NCI-H226 (cell line): ENCODE measurements at places on chromosomes 1 and 21.

GRCh38 chr1:159187647-159188374 is 16.4 kb downstream of the CADM3 start:
- no peak for DNase-seq

DNA sequence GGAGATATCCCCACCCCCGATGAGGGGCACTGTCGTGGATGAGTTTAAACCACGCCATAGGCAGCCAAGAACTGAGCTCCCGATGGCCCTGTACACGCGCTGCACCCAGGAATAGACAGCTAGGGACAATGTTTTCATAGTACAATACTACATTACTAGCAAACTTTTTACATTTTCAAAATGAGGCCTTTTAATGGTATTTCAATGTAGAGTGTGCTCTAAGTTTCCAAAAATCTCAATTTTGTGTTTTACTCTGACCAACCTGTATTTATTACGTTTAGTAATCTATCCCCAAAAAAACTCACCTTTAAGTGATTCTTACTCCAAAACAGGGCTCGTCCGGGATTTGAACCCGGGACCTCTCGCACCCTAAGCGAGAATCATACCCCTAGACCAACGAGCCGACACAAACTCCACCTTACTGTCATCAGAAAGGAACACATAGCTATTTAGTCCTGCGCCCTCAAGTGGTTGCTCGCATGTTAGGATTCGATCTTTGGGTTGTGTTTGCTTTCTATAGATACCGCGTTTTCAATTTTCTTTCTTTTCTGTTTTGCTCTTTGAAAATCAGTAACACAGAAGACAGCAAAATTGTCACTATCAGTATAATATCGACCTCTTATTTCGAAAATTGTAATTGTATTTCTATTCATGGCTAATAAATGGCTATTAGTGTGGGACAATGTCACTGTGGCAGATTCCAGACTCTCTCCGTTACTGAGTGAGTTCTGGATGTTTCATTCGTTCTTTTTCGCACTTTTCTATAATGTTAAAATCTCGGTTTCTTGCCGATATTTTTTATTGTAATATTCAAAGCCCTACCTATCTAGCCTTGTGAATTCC is 6.4 kb upstream of the MPZL1 start:
- DNase-seq, result peak; percentile 68

- no peak for DNase-seq
These were observed 16.8 kb downstream of the SZRD1 start for GRCh38 chr1:16383888-16384287.

DNA sequence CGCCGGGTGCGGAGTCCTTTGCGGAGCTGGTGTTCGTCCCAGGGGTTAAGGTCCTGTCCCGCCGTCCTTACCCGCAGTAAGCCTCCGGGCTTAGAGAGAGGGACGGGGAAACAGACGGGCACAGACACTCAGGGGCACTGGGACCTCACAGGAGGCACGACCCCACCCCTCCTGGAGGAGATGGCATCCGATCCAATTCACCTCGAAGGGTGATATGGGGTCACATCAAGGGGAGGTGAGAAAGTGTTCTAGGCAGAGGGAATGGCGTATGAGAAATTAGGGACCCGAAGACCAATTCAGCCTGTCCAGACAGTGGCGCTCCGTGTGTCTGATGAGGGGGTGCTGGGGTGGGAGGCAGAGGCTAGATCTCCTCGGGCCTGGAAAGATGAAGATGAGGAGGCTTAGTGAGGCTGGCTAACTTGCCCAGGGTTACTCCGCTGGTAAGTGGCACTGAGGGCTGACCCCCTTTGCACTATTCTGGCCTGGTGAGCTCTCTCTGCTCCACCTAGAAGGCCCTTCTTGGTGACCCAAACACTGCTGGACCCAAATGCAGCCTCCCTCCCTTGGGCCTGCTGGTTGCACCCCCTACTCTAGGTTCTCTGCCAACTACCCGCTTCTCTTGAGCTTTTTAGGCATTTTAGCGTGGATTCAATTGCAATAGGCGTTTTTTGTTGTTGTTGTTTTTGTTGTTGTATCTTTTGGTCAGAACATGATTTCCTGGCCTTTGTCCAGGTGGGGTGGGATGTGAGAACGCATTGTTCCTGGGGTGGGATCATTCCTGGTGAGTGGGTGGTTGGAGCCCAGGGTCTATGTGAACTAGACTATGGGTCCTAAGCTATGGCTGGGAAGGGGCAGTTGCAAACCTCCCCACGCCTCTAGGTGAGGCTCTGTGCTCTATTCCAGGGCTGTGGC is 12.3 kb downstream of the BTBD19 start:
- DNase-seq, result no peak

GRCh38 chr1:26401891-26402290 is 8.7 kb upstream of the LIN28A start:
- no peak for DNase-seq

GRCh38 chr1:11338284-11338924 is 65.4 kb downstream of the UBIAD1 start:
- DNase-seq, result no peak

GRCh38 chr1:43975249-43975961 is 645 bp downstream of the ATP6V0B start:
- no peak for DNase-seq

- no peak for DNase-seq
These were observed 20.8 kb downstream of the SLC6A17 start for GRCh38 chr1:110170766-110171733.

- no peak for DNase-seq
These were observed 13.3 kb upstream of the CHI3L2 start for GRCh38 chr1:111214074-111214801.

DNA sequence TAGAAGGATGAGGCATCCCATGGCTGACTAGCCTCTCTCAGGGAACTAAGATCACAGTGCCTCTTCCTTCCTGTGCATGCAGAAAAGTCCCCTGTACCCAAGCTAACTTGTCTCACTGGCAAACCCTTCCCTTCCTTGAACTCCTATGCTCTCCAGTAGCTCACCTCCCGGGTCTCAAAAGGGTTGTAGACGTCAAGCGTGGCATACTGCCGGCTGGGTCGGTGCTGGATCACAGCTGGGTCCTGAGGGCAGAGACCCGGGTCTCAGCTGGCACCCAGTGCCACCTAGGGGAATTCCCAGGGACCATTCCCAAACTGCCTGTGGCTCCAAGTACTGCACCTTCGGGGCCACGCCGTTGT is 688 bp downstream of the SCAMP3 start:
- DNase-seq, result no peak

- DNase-seq, result no peak
These were observed 6.9 kb downstream of the ERRFI1 start for GRCh38 chr1:8019229-8019620.

GRCh38 chr1:56901716-56902115 is 47.1 kb downstream of the C8A start:
- no peak for DNase-seq

GRCh38 chr21:21612466-21612865 is 614.3 kb downstream of the NCAM2 start:
- peak; percentile 82 for DNase-seq

DNA sequence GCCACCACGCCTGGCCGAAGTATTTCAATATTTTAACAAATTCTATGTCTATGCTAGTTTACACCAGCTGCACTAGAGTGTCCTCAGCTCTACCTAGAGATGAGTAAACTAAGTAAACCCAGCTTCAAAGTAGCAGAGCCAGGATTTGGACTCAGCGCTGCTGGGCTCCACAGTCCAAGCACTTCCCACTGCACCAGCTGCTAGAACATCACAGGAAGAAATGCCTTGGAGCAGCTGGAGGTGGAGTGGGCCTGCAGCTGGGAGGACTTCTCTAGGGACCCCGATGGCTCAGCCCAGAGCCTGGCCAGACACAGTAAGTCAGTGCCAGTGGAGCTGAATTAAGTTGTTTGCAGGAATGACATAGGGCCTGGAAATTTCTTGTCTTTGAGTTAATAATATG is 10.2 kb upstream of the SMIM12 start:
- no peak for DNase-seq

DNA sequence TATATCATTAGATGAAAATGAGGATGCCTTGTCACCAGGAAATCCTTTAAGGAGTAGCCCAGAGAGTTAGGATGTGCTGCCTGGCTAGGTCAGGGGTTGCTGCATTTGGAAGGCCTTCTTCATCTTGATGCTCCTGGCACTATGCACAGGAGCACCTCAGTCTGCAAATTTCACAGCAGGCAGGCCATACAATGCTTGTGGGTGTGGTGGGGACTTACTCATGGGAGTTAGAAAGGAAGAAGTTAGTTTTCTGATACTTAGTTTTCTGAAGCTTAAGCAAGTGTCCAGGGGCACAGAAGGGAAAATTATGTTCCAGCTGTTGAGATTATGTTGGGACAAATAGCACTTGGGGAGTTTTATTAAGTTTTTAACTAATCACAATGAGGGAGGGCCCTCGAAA is 11.4 kb downstream of the HLX start:
- DNase-seq, result no peak

GRCh38 chr1:184162281-184162680 is 110.8 kb downstream of the TSEN15 start:
- DNase-seq, result peak; percentile 58

DNA sequence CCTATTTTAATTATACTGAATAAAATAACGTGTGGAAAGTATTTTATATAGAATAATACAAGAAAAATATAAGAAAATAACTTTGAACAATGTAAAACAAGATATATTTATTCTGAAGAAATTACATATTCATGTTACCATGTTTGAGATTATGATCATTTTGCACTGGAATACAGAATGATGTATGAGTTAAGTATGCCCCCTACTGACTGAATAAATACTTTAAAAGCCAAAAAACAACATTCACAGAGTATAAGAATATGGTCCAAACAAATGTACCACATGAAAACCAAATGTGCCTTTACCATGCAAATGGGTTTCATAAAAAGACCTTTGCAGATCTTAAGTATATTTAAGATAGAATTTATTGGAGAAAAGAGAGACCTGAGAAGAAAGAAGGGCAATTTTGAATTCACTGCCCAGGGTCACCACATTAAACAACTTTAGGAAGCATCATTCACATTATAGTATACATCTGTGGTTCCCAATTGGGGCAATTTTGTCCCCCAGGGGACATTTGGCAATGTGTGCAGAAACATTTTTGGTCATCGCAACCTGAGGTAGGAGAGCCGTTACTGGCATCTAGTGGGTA is 136.6 kb upstream of the GFI1 start:
- DNase-seq, result no peak

GRCh38 chr1:171751221-171751620 is 9.4 kb upstream of the VAMP4 start:
- DNase-seq, result no peak

DNA sequence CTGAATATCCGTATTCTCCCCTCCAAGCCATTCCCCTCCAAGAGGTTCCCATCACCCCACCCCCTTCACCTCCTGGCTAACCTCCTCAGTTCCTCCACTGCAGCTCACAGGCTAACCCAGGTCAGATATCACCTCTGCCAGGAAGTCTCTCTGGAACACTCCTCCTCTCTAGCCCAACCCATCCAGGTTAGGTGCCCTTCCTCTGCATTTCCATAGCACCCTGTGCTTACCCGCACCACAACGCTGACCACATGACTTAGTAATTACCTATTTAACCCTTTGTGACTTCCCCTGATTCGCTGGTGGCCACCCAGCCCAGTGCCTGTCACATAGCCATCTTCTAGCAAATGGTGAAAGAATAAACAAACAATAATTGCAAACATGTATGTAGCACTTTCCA is 49.5 kb upstream of the IFFO2 start:
- no peak for DNase-seq
